ENCODE measurements at places on chromosomes 11 and 22.

DNA sequence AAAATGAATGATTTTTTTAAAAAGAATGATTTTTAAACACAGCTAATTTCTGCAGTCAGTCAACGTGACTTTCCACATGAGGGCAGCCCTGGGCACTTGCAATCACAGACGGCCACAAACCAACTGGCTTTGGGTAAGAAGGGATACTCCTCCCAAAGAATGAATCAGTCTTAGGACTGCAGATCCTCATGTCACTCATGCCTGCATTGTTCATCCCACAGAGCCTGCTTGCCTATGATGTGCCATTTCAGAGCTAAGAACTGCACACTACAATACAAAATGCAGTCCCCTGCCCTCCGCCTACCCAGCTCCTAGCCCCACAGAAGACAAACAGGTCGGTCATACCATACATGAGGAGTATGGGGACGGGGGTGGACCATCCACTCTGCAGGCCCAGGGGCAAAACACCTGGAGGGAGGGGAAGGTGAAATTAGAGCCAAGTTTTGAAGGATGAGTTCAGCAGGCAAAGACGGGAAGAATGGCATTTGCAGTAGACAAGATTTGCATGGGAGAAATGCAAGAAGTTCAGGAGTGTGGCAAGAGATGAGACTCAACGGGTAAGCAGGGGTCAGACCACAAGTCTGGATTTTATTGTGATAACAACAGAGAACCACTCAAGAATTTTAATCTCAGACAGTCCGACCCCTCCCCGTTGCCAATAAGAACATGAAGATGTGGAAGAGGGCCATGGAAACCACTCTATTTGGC, 24.7 kb downstream of the PACSIN2 start:
- peak; percentile 68 for DNase-seq

GRCh38 chr22:44379817-44380755, 67.3 kb upstream of the SHISAL1 start:
- no peak for DNase-seq

- no peak for DNase-seq
These were observed 125.7 kb upstream of the C11orf58 start for GRCh38 chr11:16612566-16613261.

DNA sequence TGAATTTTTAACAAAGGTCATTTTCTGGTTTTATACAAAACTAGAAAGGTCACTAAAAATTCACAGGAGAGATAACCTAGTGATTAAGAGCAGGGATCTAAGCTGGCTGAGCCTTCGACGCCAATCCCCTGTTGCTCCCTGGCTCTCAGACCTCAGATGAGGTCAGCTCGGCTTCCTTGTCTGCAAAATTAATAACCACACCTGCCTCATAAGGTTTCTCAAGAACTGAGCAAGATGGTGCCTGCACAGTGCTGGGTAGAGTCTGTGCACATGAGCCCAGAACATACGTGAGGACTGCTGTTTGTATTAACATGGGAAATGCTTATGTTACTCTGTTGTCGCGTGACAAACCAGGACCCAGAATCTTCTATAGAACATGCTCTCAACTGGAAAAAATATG, 24.4 kb upstream of the CD5 start:
- no peak for DNase-seq

DNA sequence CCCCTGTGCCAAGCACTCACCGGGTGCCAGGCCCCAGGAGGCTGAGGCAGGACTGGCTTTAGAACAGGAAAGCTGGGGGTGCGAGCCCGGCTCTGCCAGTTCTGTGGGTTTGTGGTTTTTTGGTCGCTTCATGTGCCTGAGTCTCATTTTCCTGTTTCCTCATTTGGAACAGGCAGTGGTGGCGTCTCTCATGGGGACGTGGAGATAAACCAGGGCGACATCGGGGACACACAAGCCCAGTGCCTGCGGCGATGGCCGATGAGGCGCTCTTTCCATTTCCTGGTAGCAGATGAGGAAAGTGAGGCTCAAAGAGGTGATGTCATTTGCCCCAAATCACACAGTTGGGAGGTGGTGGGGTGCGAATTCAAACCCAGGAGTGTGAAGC, 20.8 kb upstream of the CHKA start:
- DNase-seq: no peak

- DNase-seq: no peak
These were observed 12.1 kb downstream of the TSPAN4 start for GRCh38 chr11:854601-855329.
